Stimulated activated CD8-positive, alpha-beta memory T cell treated with anti-CD3 and anti-CD28 coated beads, Interleukin-4, amount 100 ng/mL, for 1 hour (primary cell): ENCODE measurements at places on chromosomes 16 and 17.

- no peak for DNase-seq
These were observed 50.8 kb upstream of the KCNJ16 start for GRCh38 chr17:70024253-70024652.

DNA sequence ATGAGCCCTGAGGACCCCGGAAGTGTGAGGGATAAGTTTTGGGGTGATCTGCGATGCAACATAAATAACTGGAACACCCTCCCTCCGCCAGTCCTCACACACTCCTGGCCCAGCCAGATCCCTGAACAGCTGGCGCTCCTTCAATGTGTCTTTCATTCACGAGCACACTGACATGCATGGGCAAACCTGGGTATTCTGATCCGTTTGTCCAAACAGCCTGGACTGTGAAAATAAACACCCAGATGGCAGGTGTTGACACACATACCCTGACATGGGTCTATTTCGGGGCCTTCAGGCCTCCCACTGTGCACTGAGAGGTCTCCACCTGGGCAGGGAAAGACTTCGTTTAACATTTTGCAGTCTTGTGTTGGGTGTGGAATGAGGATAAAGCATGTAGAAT, 3.0 kb upstream of the CPNE2 start:
- no peak for DNase-seq

DNA sequence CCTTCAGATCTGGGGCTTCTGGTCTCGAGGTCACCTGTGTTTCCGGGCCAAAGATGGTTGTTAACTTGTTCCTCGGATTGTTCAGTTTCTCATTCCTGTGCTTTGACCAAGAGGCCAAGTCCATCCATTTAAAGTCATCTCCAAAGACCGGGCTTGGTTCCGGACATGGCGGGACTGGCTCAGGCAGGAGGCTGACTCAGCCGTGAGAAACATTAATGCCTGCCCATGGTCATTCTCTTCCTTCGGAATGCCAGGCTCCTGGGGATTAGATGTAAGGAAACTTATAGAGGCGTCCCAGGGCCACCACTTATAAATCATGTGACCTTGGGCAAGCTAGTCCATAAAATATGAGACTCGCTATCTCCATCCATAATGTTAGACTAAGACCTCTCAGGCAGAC, 13.6 kb upstream of the NKD1 start:
- no peak for DNase-seq

- DNase-seq: peak; percentile 79
These were observed 133.7 kb downstream of the RAB11FIP4 start for GRCh38 chr17:31524926-31525800.

DNA sequence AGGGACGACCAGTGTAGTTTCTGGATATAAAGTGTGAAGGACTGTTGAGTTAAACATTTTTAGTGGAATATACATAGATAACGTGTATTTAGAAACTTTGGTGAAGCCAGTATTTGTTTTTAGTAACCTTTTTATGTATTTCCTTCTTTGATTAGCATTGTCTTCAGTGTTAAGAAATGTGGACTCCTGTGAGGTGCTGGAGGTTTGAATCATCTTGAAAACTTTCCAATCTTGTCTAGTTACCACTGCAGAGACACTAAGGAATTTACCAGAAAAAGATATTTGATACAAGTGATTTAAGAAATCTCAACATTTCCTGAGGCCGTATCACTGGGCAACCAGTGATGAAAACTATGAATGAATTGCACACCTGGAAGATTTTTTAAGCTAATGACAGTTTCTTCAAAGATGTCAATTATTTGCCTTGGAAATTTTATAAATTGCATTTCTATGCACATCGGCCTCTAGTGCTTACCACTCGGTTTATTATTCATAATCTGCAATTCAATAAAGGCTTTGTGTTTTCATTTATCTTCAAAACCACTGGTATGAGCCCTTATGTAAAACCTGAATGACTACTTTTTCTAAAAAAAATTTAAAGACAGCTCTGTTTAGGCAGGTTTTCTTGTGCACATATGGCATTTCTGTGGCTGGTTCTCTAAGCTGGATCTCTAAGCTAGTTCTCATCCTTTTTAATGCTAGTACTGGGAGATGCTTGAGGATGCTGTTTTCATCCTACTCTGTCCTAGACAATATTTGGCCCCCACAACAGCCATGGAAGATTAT, 31.4 kb upstream of the ADCY7 start:
- no peak for DNase-seq

GRCh38 chr17:62090021-62090824, 25.1 kb upstream of the MED13 start:
- DNase-seq: no peak

GRCh38 chr16:30867747-30868146, 26.1 kb downstream of the BCL7C start:
- DNase-seq: no peak

- no peak for DNase-seq
These were observed 19.3 kb upstream of the RAI1 start for GRCh38 chr17:17661834-17662385.

- no peak for DNase-seq
These were observed 29.9 kb downstream of the KANSL1 start for GRCh38 chr17:46163316-46163715.

DNA sequence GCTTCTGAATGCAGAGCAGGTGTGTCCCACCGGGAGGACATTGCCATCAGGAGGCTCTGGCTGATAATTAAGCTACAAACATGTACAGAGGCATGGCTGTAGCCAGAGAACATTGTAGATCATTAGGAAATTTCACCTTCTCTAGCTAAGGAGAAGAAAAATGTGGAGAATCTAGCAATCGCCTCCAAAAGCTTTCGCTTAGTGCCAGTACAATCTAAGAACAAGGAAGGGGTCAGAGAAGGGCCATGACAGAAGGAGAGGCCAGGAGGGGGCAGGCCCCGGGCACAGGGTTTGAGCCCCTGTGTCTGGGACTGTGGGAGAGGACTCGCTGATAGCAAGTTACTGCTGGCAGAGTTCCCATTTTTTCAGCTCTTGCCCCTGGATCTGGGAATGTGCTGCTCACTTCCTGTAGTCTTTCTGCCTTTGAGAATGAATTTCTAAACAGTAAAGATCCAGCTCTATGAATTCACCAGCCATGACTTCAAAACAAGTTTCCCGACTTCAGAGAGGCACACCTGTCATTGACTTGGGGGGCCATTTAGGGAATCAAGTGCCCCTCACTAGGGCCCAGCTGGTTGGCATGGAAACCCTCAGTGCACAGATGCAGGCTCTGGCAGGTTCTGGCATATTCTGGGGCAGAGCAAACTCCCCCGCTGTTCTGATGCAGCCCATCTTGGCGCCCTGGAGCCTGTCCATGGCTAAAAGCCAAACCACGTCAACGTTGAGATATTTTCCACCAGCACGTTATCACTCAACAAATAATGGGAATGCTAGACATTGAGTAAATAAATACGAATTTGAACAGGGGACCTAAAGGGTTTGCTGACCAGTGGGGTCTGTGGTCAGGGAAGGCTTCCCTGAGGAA, 59.5 kb upstream of the CACNG4 start:
- no peak for DNase-seq

GRCh38 chr16:69315486-69316311, 4.5 kb downstream of the VPS4A start:
- no peak for DNase-seq

- DNase-seq: no peak
These were observed 20.8 kb downstream of the GINS2 start for GRCh38 chr16:85667841-85668413.

DNA sequence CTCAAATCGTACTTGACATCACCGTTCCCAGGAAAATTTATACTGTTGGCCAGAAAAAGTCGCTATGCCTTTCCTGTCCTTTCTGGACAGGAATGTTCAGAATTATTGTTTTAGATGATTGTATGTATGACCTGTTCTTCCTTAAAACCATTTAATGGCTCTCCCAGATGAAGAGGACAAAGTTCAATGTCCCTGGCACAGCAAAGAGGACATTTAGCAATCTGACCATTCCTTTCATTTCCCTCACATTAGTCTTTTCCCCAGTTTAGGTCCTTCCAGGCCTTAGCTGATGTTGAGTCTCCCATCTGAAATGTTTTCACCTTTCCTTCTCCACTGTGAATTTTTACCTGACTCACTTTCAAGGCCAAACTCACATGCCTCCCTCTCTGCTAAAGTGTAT, 938.9 kb downstream of the CDH11 start:
- no peak for DNase-seq

GRCh38 chr17:41532947-41533570, 5.0 kb upstream of the KRT19 start:
- no peak for DNase-seq

- no peak for DNase-seq
These were observed 76.3 kb downstream of the AMFR start for GRCh38 chr16:56349086-56349415.

GRCh38 chr16:78679546-78679945, 580.1 kb downstream of the WWOX start:
- no peak for DNase-seq

DNA sequence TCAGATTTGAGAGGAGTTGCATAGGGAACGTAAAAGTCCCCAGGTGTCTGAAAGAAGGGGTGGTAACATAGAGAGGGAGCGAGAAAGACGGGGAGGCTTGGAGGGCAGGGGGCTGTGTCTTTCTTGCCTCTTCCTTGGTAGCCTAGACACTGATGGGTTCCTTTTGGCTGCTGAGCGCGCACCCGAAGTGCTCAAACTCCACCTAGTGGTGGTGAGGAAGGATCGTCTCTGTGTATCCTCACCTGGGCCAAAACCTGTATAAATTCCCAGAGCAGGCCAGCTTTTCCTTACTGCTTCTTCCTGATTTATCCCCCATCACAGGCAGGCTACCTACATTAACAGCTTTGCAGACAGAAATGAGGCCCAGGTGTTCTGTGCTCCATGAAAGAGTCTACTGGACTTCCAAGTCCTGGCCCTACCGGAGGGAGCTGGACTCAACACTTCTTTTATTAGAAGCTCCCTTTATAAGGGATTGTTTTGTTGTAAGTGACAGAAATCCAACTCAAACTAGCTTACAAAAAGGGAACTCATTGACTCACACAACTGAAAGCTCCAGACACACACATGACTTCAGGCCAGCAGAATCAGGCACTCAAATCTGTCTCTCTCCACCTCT, 5.5 kb upstream of the SLC25A35 start:
- peak; percentile 9 for DNase-seq

DNA sequence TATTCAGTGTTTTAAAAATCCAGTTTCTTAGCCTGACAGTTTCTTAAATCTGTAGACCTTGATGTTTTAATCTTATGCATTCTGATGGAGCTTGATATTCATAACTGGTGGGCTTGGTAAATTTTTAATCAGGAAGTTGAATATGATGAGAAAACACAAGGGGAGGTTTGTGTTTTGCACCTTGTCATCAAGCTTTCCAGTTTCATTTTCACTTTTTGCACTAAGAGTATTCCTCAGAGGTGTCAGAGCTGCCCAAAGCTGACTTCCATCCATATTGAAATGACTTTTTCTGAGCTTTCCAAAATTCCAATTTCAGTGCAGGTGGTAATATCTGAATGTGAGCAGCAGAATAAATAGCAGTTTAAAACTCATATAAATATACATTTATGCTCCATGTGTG, 555.0 kb upstream of the RBFOX1 start:
- DNase-seq: no peak

- DNase-seq: no peak
These were observed 3.3 kb upstream of the LAT start for GRCh38 chr16:28981517-28981916.

GRCh38 chr17:20779521-20779920, 200.0 kb downstream of the CDRT15L2 start:
- no peak for DNase-seq

GRCh38 chr16:65394281-65394680, 272.4 kb upstream of the CDH11 start:
- no peak for DNase-seq

GRCh38 chr16:30040221-30040620, 9.2 kb upstream of the TLCD3B start:
- no peak for DNase-seq

DNA sequence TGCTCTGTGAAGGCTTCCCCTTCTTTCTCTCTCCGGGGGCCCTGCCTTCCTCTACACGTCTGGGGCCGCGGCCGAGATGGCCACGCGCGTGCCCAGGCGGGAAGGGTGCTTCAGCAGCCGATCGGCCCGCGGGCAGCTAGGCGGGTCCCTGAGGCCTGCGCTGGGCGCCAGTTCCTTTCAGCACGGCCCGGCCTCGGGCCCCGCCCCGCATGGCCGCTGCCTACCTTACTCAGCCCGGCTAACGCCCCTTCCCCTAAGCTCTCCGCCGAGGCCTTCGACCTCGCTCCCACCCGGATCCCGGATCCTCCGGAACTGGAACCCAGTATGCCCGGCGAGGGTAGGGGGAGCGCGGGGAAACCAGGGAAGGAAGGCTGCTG, 335 bp downstream of the TMEM11 start:
- DNase-seq: no peak

GRCh38 chr16:57244767-57245471, at the start of gene ARL2BP:
ARL2BP (plus strand) TSS chr16:57245259; CDS start chr16:57245368, 109 bp downstream.
- peak; percentile 94 for DNase-seq

DNA sequence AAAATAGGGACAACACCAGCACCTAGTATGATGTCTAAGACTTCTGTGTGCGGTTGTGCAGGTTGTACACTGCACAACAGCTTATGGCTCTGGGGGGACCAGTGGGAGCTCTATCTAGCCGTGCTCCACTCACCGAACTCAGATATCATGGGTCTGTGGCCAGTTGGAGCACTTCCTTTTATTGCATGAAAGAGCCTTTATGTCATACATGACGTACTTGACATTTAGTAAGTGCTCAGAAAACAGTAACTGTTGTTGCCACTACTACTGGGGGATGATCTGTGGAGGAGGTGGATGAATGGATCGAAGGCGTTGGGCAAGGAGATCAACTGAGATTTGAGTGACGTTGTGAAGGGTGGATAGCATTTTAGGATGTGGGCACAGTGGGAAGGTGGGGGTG, 368.8 kb downstream of the SNX29 start:
- no peak for DNase-seq

GRCh38 chr17:58083491-58084316, 485 bp downstream of the DYNLL2 start:
- DNase-seq: peak; percentile 36

GRCh38 chr17:17786998-17787397, 49.8 kb downstream of the SREBF1 start:
- no peak for DNase-seq

DNA sequence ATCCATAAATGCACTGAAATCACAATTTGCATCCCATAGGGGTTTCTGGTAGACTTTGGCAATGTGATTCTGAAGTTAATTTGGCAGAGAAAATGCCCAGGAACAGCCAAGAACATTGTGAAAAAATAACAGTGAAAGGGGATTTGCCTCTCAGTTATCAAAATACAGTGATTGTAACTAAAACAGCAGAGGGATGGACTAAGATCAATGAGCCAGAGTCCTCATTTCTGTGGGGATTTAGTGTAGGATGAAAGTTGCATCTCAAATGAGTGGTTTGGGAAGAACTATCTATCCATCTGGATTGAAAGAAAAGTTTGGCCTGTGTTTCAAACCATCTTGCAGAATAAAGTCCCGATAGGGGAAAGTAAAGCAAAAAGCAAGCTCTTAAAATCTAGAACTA, 28.1 kb downstream of the MYBBP1A start:
- no peak for DNase-seq

GRCh38 chr17:80827646-80828643, 163.7 kb upstream of the CHMP6 start:
- DNase-seq: no peak

DNA sequence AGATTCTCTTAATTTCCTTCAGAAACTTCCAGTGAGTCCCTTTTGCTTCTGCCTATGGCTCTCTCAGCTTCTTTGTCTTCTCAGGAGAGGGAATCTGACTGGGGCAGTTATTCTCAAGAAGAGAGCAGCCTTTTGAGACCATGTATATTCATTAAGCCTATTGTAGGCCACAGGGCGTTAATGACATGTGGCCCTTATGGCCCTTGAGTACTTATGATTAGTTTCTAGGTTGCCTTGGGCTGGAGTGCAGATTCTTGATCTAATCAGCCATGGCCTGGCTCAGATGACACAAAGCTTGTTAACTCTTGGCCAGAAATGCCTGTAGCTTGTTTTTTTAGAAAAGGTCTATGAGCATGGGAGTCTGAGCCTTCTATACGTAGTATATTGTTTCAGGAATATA, 17.4 kb downstream of the MFSD11 start:
- DNase-seq: no peak
